ENCODE measurements at places on chromosomes 4 and X. TPM values are rescaled to one million over a fixed set of nuclear protein-coding genes. Genes with fewer than 3 reads are reported as not detected.

The CXCL13 gene
- total RNA-seq = not detected

The CCDC149 gene
- total RNA-seq = 2.6 TPM

The DCX gene
- not detected for total RNA-seq

The TASL gene
- not detected for total RNA-seq

The FAM241A gene
- total RNA-seq = 5.1 TPM

The GLOD5 gene
- not detected for total RNA-seq

The RPS3A gene
- 3,652 TPM for total RNA-seq

The ASMT gene
- total RNA-seq = not detected

The CISD2 gene
- total RNA-seq = 20.4 TPM

Data from hair follicular keratinocyte (primary cell).